GM20000 (cell line): ENCODE measurements at places on chromosomes 1 and 21.

GRCh38 chr1:41435570-41436178 lies 48.8 kb downstream of the EDN2 start:
- DNase-seq = no peak

DNA sequence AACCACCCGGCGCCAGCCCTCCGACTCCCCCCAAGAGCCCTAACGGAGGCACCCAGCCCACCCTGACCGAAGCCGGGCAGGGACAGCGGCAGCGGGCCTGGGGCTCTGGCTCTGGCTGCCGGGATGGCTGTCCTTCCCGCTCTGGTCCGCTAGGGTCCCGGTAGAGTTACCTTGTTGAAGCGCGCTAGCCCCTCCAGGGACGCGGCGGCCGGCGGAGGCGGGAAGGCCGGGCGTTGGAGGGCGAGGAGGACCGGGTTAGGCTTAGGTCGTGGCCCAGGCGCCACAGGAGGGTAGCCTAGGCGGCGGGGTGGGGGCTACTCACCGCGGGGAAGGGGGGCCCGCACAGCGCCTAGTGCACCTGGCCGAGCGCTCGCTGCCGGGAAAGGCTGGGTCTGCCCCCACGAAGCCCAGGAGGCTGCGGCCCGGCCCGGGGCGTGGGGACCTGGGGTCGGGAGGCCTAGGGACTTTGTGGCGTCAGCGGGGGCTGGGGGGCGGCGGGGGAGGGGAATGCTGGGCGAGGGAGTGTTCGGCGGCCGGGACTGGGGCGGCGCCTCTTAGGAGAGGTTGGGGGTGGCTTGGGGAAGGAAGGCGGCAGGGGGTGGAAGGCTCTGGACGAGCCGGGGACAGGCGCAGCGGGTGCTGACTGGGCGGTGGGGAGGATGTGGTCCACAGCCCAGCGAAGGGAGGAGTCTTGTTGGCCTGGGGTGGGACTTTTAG lies at the start of gene TRIM17:
TRIM17 (minus strand) TSS at position 645 of the 717 bp plus-strand sequence. CDS start 1,789 bp downstream, outside the sequence.
- peak; percentile 59 for DNase-seq

- DNase-seq = no peak
Measured at GRCh38 chr21:43817157-43818086, 28.0 kb downstream of the RRP1 start.

GRCh38 chr1:226447932-226448665 lies 40.2 kb upstream of the PARP1 start:
- DNase-seq = no peak

DNA sequence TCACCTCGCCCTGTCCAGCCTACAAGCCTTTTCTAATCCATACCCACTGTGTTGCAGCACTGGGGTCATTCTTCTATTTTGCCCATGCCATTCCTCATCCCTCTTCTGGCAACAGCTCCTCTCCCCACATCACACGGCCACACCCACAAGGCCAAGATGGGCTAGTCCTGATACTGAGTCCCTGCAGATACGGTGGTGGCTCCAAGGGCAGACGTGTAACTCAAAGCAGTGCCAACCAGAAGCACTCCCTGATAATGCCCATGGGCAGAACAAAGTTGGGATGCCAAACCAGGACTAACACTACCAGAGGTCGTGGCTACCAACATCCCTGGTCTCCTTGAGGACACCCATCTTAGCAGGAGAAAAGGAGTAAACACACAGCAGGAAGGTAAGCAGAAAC lies 64.8 kb downstream of the APP start:
- no peak for DNase-seq

GRCh38 chr1:15684468-15685291 lies 560 bp downstream of the PLEKHM2 start:
- peak; percentile 59 for DNase-seq

GRCh38 chr1:234114648-234115307 lies 210.3 kb downstream of the SLC35F3 start:
- peak; percentile 36 for DNase-seq
